ENCODE measurements at places on chromosomes 4 and X. TPM values are rescaled to one million over a fixed set of nuclear protein-coding genes. Genes with fewer than 3 reads are reported as not detected.

DUX4 gene
- not detected for total RNA-seq

CNOT6L gene
- 12.2 TPM for total RNA-seq

ADH7 gene
- not detected for total RNA-seq

ANKRD50 gene
- total RNA-seq = 5.4 TPM

PTPN13 gene
- total RNA-seq = 5.6 TPM

SPANXD gene
- not detected for total RNA-seq

All from A549 treated with DMSO at 1 μM for 4 hours (cell line).